ENCODE measurements at places on chromosomes 4 and X. TPM values are rescaled to one million over a fixed set of nuclear protein-coding genes. Genes with fewer than 3 reads are reported as not detected.

DNA sequence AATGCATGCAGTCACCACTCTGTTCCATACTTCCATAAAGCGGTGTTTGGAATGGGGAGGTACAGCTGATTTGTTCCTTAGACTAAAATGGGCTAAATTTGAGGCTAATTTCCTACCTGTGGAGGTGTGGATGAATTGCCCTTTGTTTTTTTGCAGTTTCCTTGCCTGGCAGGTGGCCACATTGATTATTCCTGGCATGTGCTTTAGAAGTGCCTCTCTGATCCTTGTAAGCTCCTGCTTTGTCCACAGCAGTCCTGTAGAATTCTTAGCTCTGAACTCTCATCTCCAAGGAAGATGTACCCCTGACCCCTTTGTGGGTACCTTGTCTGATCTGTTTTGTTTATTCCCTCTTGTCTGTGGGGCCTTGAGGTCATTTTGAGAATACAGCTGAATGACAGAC, 136.8 kb downstream of the ADGRL3 start:
- no peak for DNase-seq

- DNase-seq = no peak
Measured at GRCh38 chr4:160371446-160371845, 1268.6 kb downstream of the RAPGEF2 start.

ATP7A gene
- 6.6 TPM for total RNA-seq

DNA sequence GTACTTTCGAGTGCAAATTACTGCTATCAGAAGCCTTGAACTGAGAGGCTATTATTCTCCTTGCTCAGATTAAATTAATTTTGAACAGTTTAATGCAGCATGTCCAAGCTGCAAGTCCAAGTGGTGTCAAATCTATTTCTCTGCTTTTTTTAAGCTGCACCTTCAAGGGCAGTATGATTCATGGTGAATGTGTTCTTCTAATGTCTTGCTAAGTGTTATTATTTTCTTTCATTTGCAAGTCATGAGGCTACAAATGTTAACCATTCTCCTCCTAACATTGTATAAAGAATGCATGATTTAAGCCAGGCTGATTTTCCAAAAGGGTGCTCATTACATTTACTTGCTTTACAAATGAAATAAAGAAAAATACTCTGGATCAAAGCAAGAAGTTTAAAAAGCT, 200.4 kb downstream of the TEX13C start:
- DNase-seq = peak; percentile 75

HHIP gene
- total RNA-seq = 0.17 TPM

GRCh38 chrX:111284631-111285293, 14.5 kb upstream of the CAPN6 start:
- peak; percentile 68 for DNase-seq

- no peak for DNase-seq
Measured at GRCh38 chr4:126533146-126533805, 1099.5 kb upstream of the INTU start.

DNA sequence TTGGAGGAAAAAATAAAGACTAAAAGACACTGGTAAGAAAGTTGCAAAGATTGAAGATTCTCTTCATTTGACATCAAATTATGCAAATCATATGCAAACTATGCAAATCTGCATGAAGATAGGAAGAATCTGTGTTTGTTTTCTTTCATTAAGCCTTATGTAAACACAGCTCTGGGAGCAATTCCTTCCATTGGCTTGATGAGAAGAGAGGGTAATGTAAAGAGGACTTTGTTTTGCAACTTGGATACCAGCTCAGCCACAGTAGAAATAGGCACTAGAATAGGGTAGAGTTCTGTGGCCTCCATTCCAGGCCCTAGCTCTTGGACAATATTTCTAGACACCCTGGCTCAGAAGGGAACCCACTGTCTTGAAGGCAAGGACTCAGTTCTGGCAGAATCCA, 388.4 kb upstream of the RASGEF1B start:
- DNase-seq = no peak

GRCh38 chr4:67006791-67007190, 538.5 kb downstream of the CENPC start:
- DNase-seq = no peak

KLB gene
- total RNA-seq = not detected

DNA sequence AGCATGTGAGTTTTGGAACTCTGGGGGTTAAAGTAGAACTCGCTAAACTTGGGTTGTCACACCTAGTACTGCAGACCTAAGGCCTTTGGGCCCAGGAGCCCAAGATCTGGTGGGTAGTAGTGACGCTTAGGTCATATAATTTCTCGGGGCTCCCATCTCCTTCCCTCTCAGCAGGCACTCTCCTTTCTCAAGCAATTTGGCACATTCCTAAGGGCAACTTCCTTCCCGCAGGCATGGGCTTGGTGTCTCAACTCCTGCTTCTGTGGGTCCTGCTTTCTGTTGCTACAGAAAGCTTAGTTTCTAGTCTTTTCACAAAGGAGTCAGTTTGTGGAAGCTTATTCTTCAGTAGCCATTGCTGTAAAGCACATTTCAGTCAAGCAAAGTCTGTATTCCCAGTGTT, 10.4 kb upstream of the EDA start:
- DNase-seq = no peak

DNA sequence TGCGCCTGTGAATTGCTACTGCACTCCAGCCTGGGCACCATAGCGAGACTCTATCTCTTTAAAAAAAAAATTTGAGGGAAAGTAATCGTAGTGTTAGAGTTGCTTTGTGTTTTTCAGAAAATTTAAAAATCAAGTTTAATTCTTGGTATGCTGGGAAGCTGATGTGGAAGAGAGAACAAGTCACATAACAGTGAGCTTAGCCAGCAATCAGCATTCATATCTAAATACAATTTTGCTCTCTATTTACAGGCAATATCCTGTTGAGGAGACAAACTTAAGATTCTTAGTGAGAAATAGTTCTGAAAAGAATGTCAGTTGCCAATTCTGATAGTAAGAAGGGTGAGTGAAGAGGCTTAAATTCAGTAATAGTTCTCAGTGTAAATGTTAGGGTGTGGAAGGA, 9.6 kb upstream of the NDUFC1 start:
- DNase-seq = no peak

- DNase-seq = peak; percentile 47
Measured at GRCh38 chr4:11765849-11766453, 337.3 kb upstream of the HS3ST1 start.
